ENCODE measurements at places on chromosomes 4 and X. TPM values are rescaled to one million over a fixed set of nuclear protein-coding genes. Genes with fewer than 3 reads are reported as not detected.
A peak's percentile ranks its signal among the peaks of the same experiment; 100 is the strongest.

Gene STPG2
- 0.24 TPM for total RNA-seq

Gene TLL1
- total RNA-seq = 1.4 TPM

Gene MBTPS2
- total RNA-seq = 18.5 TPM

Gene COX7B
- total RNA-seq = 576 TPM

Gene PRR27
- total RNA-seq = not detected

Gene SH3RF1
- total RNA-seq = 13.9 TPM

Gene REELD1
- not detected for total RNA-seq

Gene FHDC1
- total RNA-seq = 3.1 TPM

Gene F9
- total RNA-seq = 13.0 TPM

Gene CDS1
- total RNA-seq = 24.3 TPM

Gene SPARCL1
- total RNA-seq = 45.4 TPM

GRCh38 chr4:122836941-122837340 is 10.3 kb downstream of the FGF2 start:
- no peaks in the 10 kb centered on the region for H3K27me3 ChIP-seq
- H3K4me3 ChIP-seq = no peak overlapping the region
- H3K27ac ChIP-seq = no peak overlapping the region
- no peaks in the 10 kb centered on the region for H3K36me3 ChIP-seq

- H3K36me3 ChIP-seq = no peaks in the 10 kb centered on the region
- H3K27me3 ChIP-seq = no peaks in the 10 kb centered on the region
- no peak overlapping the region for H3K27ac ChIP-seq
- no peak for DNase-seq
- no peaks in the 10 kb centered on the region for H3K4me1 ChIP-seq
Measured at GRCh38 chr4:52813546-52813945, 48.6 kb upstream of the RASL11B start.

DNA sequence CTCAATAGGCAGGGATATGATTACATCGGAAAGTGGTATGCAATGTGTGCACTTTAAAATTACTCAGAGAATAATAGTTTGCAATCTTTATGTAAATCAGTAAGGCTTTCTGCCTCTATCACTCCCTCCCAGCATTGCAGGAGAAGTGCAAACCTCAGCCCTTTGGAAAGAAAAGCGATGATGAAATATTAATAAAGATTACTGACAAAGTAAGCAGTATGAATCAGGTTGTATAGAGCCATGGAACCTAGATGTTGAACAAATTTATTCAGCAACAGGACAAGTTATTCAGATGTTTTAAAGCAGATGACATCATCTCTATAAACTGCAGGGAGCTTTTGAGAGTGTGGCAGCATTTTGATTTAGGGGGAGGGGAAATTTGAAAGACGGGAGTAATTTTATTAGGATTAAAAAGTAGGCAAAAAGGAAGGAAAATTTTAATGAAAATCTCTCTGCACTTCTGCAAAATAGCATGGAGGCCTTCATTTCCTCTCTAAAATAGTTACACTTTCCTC is 631.7 kb upstream of the GRIA3 start:
- no peaks in the 10 kb centered on the region for H3K36me3 ChIP-seq
- no peak overlapping the region for H3K4me3 ChIP-seq
- no peaks in the 10 kb centered on the region for H3K4me1 ChIP-seq
- H3K27ac ChIP-seq = no peak overlapping the region
- H3K27me3 ChIP-seq = no peaks in the 10 kb centered on the region
- no peak for DNase-seq

DNA sequence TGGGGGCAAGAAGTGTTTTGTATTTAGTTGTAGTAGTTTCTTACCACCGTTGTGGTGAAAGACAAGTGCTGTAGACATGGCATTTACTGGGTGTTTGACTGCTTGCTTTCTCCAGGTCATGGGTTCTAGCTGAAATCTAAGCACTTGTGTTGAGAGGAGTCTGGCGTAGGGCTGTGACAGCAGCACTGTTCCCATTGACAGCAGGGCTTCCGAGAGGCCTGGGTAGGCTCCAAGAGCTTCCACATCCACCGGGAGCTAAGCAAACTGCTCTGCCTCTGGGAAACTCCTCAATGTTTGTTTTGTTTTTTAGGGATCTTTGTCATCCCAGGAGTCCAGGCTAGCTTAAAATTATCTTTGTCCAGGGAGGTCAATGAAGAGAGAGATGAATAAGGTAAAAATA is 44.3 kb downstream of the BMPR1B start:
- H3K27ac ChIP-seq = no peak overlapping the region
- no peaks in the 10 kb centered on the region for H3K36me3 ChIP-seq
- no peak overlapping the region for H3K4me3 ChIP-seq

GRCh38 chrX:103073467-103073866 is 9.5 kb upstream of the BEX1 start:
- no peaks in the 10 kb centered on the region for H3K27me3 ChIP-seq
- no peak overlapping the region for H3K27ac ChIP-seq
- H3K36me3 ChIP-seq = no peaks in the 10 kb centered on the region
- no peaks in the 10 kb centered on the region for H3K4me1 ChIP-seq
- no peak for DNase-seq
- no peak overlapping the region for H3K4me3 ChIP-seq

GRCh38 chr4:83125738-83126141 is 11.2 kb upstream of the PLAC8 start:
- H3K36me3 ChIP-seq = no peaks in the 10 kb centered on the region
- peak; percentile 20 for DNase-seq
- H3K4me1 ChIP-seq = no peaks in the 10 kb centered on the region
- H3K4me3 ChIP-seq = no peak overlapping the region

GRCh38 chr4:182560358-182560757 is 317.2 kb downstream of the TENM3 start:
- no peaks in the 10 kb centered on the region for H3K36me3 ChIP-seq
- peak; percentile 19 for DNase-seq
- no peak overlapping the region for H3K4me3 ChIP-seq
- H3K27ac ChIP-seq = no peak overlapping the region
- H3K4me1 ChIP-seq = no peaks in the 10 kb centered on the region
- no peaks in the 10 kb centered on the region for H3K27me3 ChIP-seq

GRCh38 chrX:41178201-41178600 is 93.0 kb downstream of the USP9X start:
- no peak for DNase-seq
- no peaks in the 10 kb centered on the region for H3K36me3 ChIP-seq
- H3K4me1 ChIP-seq = no peaks in the 10 kb centered on the region
- H3K27me3 ChIP-seq = no peaks in the 10 kb centered on the region
- no peak overlapping the region for H3K27ac ChIP-seq
- no peak overlapping the region for H3K4me3 ChIP-seq

GRCh38 chr4:158208963-158209640 is 1.2 kb upstream of the TMEM144 start:
- DNase-seq = no peak
- H3K4me1 ChIP-seq = peaks cover 5% of the 10 kb centered on the region
- H3K4me3 ChIP-seq = no peak overlapping the region

DNA sequence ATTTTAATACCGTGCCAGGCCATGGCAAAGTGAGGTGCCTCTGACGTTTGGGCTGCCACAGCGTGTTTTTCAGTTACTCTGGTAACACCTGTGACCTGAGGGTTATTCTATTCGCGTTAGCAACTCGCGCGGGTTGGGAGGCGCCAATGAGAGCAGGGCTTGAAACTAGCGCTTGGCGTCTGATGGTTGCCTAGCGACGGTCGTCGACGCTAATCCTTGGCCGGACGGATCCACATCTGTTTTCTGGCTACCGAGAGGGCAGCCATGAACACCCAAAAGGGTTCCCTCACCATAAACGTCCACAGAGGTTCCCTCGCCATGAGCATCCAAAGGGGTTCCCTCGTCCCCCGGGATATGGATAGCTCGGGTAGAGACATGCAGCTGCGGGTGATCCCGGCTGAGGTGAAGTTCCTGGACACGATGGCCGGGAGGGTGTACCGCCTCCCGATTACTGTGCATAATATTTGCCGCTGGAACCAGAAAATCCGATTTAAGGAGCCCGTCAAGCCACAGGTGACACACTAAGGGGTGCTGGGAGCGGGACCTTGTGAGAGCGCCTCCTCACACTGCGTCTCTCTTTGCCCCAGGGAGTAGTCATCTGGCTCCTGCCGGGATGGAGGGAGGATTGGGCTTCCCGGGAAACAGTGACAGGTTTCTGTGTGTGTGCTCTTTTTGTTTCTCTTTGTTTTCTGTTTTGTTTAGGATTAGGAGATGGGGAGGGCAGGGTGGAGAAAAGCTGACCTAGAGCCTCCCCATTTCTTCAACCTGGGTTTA is at the start of gene CFAP47:
Gene CFAP47 (plus strand): TSS at position 199 of the 774 bp plus-strand sequence. CDS start 66 bp downstream, at position 265.
- no peak within 1 kb of the TSS for H3K27ac ChIP-seq
- H3K36me3 ChIP-seq = no peaks in the 10 kb centered on the region
- H3K4me1 ChIP-seq = no peaks in the 10 kb centered on the region
- DNase-seq = peak; percentile 73
- peak within 1 kb of the TSS; percentile 48 for H3K4me3 ChIP-seq
- H3K27me3 ChIP-seq = no peaks in the 10 kb centered on the region

DNA sequence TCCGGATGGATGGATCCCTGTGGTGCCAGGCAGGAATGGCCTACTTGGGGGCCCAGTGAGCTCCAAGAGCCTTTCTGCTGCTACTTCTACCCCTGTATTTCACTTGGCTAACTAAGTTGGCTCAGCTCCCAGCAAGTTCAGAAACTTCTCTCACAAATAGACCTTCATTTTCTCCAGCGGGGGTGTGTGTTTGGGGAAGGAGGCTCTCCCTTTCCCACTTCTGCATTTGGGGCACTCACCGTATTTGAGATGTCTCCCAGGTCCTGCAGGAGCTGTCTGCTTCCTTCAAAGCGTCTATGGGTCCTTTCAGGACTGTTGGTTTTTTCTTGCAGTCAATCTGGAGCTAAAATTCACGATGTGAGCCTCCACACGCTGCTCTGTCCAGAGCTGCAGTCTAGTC is 197.7 kb downstream of the SPANXN3 start:
- no peak for DNase-seq
- H3K36me3 ChIP-seq = no peaks in the 10 kb centered on the region
- H3K27me3 ChIP-seq = no peaks in the 10 kb centered on the region
- no peak overlapping the region for H3K4me3 ChIP-seq

GRCh38 chrX:100072336-100072735 is 337.7 kb downstream of the PCDH19 start:
- DNase-seq = no peak
- H3K27ac ChIP-seq = no peak overlapping the region
- H3K4me1 ChIP-seq = no peaks in the 10 kb centered on the region
- H3K27me3 ChIP-seq = no peaks in the 10 kb centered on the region
- no peaks in the 10 kb centered on the region for H3K36me3 ChIP-seq

GRCh38 chr4:175947117-175947722 is 118.4 kb upstream of the WDR17 start:
- H3K4me3 ChIP-seq = no peak overlapping the region
- H3K27ac ChIP-seq = no peak overlapping the region
- no peaks in the 10 kb centered on the region for H3K4me1 ChIP-seq
- no peaks in the 10 kb centered on the region for H3K36me3 ChIP-seq
- DNase-seq = peak; percentile 41

DNA sequence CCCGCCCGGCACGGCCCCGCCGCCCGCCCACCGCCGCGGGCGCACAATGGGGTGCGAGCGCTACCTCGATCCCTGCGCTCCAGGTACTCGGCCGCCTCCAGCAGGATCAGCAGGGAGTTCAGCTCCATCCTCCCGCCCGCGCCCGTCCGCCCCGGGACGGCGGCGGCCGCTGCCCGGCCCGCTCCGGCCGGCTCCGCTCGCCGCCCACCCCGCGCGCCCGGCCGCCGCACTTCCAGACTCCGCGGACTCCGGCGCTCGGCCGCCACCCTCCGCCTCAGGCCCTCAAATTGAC is at the start of gene MXD4:
Gene MXD4 (minus strand): TSS at position 257 of the 292 bp plus-strand sequence. CDS start 129 bp downstream, at position 128.
- H3K4me3 ChIP-seq = peak within 1 kb of the TSS; percentile 90
- DNase-seq = no peak
- H3K36me3 ChIP-seq = no peaks in the 10 kb centered on the region

GRCh38 chr4:160825644-160826338 is 1338.0 kb downstream of the FSTL5 start:
- H3K4me3 ChIP-seq = no peak overlapping the region
- DNase-seq = no peak
- no peak overlapping the region for H3K27ac ChIP-seq
- H3K27me3 ChIP-seq = no peaks in the 10 kb centered on the region
- no peaks in the 10 kb centered on the region for H3K36me3 ChIP-seq

DNA sequence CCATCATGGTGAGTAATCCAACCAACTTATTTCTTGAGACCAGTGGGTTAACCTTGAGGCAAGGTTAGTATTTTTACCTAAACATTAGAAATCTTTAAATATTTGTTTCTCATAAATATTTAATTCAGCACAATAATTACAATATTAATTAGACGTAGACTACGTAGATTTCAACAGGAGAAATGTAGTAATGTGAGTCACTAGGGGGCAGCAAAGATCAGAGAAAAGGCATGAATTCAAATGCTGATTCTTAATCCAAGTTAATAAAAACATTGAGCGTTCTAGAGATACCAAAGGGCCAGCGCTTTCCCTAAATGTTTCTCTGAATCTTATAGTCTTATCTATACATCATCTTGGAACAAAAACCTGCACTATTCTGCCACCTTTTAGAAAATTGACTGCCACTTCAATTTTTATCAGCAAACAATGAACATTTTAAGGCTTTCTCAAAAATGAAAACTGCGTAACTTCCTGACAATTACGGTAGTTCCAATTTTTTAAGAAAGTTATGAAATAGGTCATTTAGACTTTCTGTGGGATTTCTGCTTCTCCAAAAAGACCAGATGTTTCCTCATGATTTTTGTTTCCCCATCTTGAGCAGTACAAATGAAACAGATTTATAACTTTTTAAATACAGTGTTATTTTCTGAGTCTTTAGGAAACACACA is 180.7 kb downstream of the GASK1B start:
- H3K4me1 ChIP-seq = peaks cover 19% of the 10 kb centered on the region
- H3K27ac ChIP-seq = peak overlapping the region; percentile 52
- DNase-seq = peak; percentile 84
- H3K27me3 ChIP-seq = no peaks in the 10 kb centered on the region

GRCh38 chr4:81606801-81607501 is 135.2 kb upstream of the RASGEF1B start:
- no peaks in the 10 kb centered on the region for H3K4me1 ChIP-seq
- no peak overlapping the region for H3K4me3 ChIP-seq
- no peaks in the 10 kb centered on the region for H3K36me3 ChIP-seq
- DNase-seq = peak; percentile 13

- no peak for DNase-seq
- no peak overlapping the region for H3K4me3 ChIP-seq
- no peak overlapping the region for H3K27ac ChIP-seq
- no peaks in the 10 kb centered on the region for H3K4me1 ChIP-seq
Measured at GRCh38 chr4:173852775-173853174, 322.7 kb upstream of the HAND2 start.

GRCh38 chrX:3592184-3592583 is 121.3 kb downstream of the PRKX start:
- no peak for DNase-seq
- H3K27ac ChIP-seq = no peak overlapping the region
- H3K36me3 ChIP-seq = no peaks in the 10 kb centered on the region
- no peaks in the 10 kb centered on the region for H3K27me3 ChIP-seq
- H3K4me3 ChIP-seq = no peak overlapping the region
- H3K4me1 ChIP-seq = no peaks in the 10 kb centered on the region

DNA sequence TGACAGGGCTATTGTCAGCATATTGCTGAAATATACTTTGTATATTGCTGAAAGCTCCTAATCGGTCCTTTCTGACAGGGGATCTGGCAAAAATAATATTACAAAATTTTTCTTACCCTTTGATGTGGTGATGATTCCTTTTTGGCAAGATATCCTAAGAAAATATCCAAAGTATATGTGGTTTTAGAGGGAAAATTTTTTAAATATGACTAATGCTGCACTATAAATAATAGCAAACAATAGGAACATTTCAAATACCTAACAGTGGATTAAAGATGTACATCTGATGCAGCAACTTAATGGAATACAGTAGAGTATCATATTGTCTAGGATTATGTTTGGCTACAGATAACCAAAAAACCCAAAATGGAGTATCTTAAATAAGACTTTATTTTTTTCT is 49.6 kb downstream of the RRAGB start:
- no peak for DNase-seq
- no peak overlapping the region for H3K27ac ChIP-seq
- no peak overlapping the region for H3K4me3 ChIP-seq
- H3K36me3 ChIP-seq = no peaks in the 10 kb centered on the region
